SK-N-MC (cell line): ENCODE measurements at places on chromosomes 4 and X.

DNA sequence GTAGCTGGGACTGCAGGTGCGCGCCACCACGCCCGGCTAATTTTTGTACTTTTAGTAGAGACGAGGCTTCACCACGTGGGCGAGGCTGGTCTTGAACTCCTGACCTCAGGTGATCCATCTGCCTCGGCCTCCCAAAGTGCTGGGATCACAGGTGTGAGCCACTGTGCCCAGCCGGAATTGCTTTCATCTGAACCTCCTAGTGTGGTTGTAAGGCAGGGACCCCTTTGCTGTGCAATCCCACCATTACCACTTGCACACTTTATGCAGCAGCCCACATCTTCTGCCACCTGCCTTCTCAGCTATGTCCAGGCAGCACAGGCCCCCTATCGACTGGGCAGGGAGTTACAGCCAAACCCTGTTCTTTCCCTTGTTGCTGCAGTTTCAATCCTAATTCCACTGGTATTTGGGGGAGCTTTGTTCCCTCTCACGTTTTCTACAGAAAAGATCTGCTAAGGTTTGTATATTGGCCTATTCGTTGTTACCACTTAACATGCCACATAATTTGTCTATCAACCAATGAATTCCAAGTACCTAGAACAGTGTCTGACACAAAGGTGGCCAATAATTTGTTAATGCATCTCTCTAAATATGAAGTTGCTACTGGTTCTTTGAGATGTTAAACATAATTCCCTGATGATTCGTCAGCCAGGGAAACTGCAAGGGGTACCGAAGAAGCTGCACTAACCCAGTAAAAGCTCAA is 6.5 kb downstream of the RPL39 start:
- no peak for DNase-seq

GRCh38 chr4:41141900-41142299 is 72.4 kb downstream of the APBB2 start:
- DNase-seq = no peak

DNA sequence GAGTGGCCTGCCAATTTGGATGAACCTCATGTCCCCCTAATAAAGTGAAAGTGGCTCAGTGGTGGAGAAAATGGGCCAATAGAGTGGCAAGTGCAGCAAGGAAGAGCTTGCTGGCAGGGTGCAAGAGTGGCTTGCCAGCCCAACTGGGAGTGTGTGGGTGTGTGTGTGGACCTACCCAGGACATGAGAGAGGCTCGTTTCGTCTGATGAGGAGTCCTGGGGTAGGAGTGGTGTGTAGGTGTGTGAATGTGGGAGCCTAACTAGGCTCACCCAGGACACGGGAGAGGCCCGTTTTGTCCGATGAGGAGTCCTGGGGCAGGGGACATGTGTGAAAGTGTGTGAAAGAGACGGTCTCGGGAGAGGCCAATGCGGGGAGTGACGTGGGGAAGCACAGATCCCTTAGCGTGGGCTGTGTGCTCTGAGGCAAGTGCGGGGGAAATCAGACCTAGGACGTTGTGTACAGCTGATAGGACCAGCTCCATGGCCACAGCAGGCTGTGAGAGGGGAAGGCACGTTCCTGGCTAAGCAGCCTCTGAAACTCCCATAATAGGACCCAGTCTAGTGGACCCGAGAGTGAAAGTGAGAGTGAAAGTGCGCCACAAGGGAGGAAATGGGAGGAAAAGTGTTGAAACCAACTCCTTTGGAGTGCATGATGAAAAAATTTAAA is 5.3 kb downstream of the GAGE10 start:
- DNase-seq = no peak

DNA sequence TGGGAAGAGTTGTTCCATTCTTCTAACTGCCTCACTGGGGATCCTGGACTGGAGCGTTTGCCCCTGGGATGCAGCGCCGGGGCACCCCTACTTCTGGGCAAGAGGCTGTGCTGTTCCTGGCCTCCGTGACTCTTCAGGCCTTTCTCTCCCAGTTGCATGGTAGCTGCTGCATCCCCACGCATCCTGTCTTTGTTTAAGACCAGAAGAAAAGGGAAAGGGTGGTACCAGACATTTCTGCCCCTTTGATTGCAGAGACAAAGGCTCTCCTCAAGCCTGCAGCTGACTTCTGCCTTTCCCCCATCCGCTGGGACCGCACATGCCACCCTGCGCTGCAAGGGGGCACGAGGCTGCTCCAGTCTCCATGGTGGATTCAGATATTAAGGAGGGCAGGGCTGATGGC is 70.4 kb downstream of the SHROOM2 start:
- DNase-seq = no peak

DNA sequence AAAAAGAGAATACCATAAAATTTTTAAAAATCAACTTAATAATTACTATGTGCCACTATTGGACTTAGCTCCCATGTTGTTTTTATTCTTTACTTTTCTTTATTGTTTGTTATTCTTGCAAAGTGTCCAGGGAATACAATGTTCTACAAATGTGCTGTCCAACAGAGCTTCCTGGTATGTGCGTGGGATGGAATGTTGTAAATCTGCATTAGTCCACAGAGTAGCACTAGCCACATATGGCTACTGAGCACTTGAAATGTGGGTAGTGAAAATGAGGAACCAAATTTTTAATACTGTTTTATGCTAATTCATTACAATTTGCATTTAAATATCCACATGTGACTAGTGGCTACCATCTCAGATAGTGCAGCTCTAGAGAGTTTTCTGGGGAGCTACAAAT is 14.3 kb upstream of the CORIN start:
- no peak for DNase-seq
